Keratinocyte (primary cell): ENCODE measurements at places on chromosomes 12 and 14.

DNA sequence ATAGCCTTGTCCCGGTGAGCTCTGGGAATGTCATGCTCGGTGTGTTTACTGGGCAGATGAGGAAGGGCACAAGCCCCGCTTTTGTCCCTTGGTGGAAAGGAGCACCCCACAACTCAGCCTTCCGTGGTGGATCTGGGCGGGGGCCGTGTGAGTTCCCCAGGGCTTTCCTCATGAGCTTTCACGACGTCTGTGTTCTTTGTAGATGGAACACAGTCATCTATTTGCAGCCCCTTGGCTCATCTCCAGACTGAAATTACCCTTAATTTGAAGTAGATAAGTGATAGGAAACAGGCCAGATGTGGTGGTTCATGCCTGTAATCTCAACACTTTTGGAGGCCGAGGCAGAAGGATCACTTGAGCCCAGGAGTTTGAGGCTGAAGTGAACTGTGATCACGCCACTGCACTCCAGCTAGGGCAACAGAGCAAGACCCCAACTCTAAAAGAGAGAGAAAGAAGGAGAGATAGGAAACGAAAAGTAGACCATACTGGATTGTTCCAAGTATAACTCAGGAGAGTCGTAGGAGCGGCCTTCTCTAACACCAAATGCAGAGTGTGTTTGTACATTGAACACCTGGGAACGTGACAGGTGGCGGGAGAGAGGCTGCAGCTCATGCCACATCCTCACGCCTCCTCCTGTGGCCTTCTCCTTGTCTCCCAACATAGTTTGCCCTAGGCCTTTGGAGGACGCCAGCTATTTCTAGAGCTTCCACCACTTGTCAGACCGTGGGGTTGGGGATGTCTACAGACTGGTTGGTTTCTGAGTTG, 8.8 kb downstream of the P2RX4 start:
- DNase-seq = no peak

GRCh38 chr12:68352067-68352466, 19.9 kb upstream of the MDM1 start:
- no peak for DNase-seq

- DNase-seq = no peak
These were observed 185.8 kb downstream of the SLC41A2 start for GRCh38 chr12:104772336-104772735.

GRCh38 chr14:101928415-101928841, 35.9 kb upstream of the DYNC1H1 start:
- no peak for DNase-seq

GRCh38 chr14:59098377-59098776, 90.1 kb upstream of the DAAM1 start:
- DNase-seq = no peak

DNA sequence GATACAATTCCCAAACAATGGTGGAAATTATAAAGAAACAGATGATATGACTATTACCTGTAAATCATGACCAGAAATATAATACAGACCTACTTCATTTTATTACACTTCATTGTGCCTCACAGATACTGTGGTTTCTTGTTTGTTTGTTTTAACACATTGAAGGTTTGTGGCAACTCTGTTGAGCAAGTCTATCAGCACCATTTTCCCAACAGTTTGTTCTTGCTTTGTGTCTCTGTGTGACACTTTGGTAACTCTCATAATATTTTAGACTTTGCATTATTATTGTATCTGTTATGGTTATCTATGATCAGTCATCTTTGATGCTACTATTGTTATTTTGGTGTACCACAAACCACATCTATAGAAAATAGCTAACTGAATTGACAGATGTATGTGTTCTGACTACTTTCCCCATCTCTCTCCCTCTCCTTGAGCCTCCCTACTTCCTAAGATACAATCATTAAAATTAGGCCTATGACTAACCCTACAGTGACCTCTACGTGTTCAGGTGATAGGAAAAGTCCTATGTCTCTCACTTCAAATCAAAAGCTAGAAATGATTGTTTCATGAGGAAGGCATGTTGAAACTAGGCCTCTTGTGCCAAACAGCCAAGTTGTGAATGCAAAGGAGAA, 49.1 kb downstream of the FBXO33 start:
- no peak for DNase-seq

DNA sequence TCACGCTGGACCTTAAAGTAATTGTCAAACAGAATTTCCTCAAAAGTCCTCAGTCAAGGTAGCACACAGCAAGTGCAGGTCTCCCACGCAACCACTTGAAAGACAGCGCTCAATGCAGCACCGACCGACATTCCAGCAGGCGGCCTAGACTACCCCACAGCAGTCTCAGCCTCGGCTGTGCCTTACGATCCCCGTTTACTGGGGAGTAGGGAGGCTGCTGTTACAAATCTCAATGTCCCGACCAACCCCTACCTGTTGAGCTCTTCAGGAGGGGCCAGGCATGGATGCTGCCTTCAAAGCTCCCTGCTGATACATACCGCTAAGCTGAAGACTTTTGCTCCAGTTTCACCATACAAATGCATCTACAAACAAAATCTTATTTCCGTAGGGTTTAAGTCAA, 21.8 kb downstream of the VPS37B start:
- DNase-seq = no peak

DNA sequence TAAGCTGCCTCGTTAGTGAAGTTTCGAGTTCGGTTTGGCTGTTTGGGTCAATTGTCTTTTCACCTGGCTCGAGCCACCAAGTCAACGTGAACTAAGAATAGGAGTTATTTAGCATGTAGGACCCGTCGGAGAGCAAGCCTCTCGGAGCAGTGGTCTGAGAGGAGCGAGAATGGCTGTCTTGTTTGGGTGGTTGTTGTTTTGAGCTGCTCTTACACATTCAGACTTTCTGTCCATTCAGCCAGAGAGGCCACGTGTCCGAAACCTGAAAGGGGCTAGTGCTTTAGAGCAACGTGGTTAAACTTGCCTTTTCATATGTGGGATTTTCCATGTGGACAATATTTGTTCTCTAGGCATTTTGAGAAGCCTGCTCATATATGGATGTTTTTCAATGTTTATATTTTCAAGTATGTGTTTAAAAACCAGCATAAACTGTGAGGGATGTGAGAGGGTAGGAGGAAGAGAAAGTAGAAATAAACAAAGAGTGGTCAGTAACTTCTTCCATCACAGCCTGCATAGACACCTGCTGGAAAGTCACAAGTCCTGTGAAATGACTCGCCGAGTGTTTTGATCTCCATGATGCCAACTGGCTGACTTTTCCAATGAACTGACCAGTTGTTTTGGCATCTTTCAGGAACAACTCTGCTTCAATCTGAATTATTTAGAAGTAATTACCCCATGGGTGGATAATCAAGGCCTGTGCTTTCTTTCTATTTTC, 221.0 kb downstream of the ASCL1 start:
- no peak for DNase-seq
